Body of pancreas (tissue), 4 donors: ENCODE measurements at places on chromosomes 6 and 20.

- no peak overlapping the region for H3K27ac ChIP-seq
- no peak overlapping the region for H3K4me3 ChIP-seq
- no peaks in the 10 kb centered on the region for H3K4me1 ChIP-seq
- no peaks in the 10 kb centered on the region for H3K36me3 ChIP-seq
- H3K27me3 ChIP-seq = no peaks in the 10 kb centered on the region
Measured at GRCh38 chr6:14431385-14432330, 314.1 kb downstream of the CD83 start.

GRCh38 chr6:154359161-154359574 lies 2.6 kb upstream of the IPCEF1 start:
- H3K4me3 ChIP-seq = no peak overlapping the region
- H3K4me1 ChIP-seq = no peaks in the 10 kb centered on the region
- H3K27me3 ChIP-seq = no peaks in the 10 kb centered on the region
- no peaks in the 10 kb centered on the region for H3K36me3 ChIP-seq
- no peak for DNase-seq
- H3K27ac ChIP-seq = no peak overlapping the region

GRCh38 chr20:62382306-62383198 lies 4.4 kb upstream of the RPS21 start:
- H3K36me3 ChIP-seq = no peaks in the 10 kb centered on the region
- peak; percentile 91 for DNase-seq
- H3K4me3 ChIP-seq = no peak overlapping the region
- H3K4me1 ChIP-seq = peaks cover 29% of the 10 kb centered on the region
- H3K27me3 ChIP-seq = no peaks in the 10 kb centered on the region
- H3K27ac ChIP-seq = no peak overlapping the region

DNA sequence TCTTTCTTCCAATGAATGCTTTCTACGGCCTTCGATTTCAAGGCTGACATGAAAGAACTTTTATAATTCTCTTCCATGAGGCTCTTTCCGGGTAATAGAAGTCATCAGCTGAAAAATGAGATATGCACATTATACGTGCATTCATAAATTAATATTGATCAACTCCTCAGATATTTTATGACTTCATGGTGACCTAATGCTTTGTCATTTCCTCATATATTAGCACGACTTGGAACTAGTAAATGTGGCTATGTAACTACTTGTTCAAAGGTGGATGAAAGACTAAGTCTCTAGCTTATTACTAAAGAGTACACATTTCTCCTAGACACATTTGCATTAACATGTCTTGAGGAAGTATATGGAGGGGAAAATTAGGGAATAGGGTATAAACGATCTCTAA lies 168.8 kb downstream of the HDGFL1 start:
- no peak for DNase-seq
- H3K27me3 ChIP-seq = no peaks in the 10 kb centered on the region
- no peaks in the 10 kb centered on the region for H3K36me3 ChIP-seq
- H3K4me3 ChIP-seq = no peak overlapping the region
- no peaks in the 10 kb centered on the region for H3K4me1 ChIP-seq

- no peak for DNase-seq
- H3K4me1 ChIP-seq = no peaks in the 10 kb centered on the region
- no peak overlapping the region for H3K27ac ChIP-seq
- no peaks in the 10 kb centered on the region for H3K27me3 ChIP-seq
- H3K4me3 ChIP-seq = no peak overlapping the region
Measured at GRCh38 chr6:110170081-110170480, 9.4 kb downstream of the WASF1 start.

DNA sequence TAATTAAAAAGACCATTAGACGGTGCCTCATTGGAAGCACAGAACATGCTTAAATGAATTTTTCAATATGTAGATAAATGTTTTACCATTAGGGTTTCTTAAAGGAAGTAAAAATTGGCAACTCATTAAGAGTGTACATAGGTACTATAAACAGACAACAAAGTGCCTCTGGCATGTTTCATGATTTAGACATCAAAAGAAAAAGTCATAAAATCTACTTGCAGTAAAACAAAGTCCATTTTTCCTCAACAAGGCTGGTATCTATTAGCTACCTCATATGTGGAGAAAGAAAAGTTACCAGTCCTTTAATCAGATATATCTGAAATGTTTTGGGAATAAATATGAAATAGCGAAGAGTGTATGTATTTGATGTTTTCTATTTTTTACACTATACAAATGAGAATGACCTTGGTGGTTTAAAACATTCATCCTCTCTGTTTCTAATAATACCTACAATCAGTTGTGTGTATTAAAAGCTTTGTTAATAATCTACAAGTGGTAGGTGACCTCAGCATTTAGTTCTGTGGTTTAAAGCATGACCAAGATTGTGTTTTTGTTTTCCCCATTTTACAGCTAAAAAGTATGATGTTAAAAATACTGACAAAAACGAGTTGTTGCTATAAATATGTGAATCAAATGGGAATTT lies 87.5 kb downstream of the HDGFL1 start:
- H3K27ac ChIP-seq = no peak overlapping the region
- no peaks in the 10 kb centered on the region for H3K36me3 ChIP-seq
- DNase-seq = no peak
- no peaks in the 10 kb centered on the region for H3K27me3 ChIP-seq

GRCh38 chr6:106553440-106553839 lies 75.9 kb downstream of the RTN4IP1 start:
- no peak for DNase-seq
- H3K27ac ChIP-seq = no peak overlapping the region
- H3K4me3 ChIP-seq = no peak overlapping the region
- no peaks in the 10 kb centered on the region for H3K27me3 ChIP-seq
- H3K36me3 ChIP-seq = no peaks in the 10 kb centered on the region
